ENCODE measurements at places on chromosomes 1 and 21.
A peak's percentile ranks its signal among the peaks of the same experiment; 100 is the strongest.

DNA sequence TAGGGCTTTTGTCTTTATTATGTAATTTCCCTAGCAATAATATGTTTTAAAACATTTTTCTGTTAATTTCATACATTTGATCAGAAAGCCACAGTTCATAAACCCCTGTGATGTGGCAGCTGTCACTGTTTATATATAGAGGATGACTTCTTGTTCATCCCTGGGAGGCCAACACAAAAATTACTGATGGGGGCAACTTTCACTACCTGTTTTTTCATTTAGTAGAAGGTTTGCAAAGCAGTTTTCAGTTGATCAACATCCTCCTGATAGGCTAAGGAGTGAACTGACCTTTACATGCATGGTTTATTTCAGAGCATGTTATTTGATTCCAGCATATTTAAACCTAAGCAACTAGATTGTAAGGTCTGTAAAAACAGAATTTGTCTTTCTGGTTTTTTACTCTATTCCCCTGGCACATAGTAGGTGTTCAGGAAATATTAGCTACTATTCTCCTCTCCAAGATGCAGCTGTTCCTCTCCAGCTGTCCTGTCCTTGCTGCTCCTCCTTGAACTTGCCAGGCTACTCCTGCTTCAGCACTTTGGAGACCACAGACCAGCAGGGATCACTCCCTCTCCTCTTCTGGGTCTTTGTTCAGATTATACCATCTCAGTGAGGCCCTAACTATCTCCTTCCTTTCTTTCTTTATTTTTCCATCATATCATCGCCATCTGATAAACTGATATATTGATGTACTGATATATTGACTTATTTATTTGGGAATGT, 54.7 kb downstream of the ROR1 start:
- no peak for DNase-seq

- peak; percentile 64 for DNase-seq
Observed at GRCh38 chr1:54310439-54311328, 95.5 kb downstream of the SSBP3 start.

- no peak for DNase-seq
Observed at GRCh38 chr1:115156826-115157468, 67.6 kb upstream of the TSPAN2 start.

GRCh38 chr1:223543560-223543959, 121.9 kb downstream of the CAPN8 start:
- DNase-seq: no peak

DNA sequence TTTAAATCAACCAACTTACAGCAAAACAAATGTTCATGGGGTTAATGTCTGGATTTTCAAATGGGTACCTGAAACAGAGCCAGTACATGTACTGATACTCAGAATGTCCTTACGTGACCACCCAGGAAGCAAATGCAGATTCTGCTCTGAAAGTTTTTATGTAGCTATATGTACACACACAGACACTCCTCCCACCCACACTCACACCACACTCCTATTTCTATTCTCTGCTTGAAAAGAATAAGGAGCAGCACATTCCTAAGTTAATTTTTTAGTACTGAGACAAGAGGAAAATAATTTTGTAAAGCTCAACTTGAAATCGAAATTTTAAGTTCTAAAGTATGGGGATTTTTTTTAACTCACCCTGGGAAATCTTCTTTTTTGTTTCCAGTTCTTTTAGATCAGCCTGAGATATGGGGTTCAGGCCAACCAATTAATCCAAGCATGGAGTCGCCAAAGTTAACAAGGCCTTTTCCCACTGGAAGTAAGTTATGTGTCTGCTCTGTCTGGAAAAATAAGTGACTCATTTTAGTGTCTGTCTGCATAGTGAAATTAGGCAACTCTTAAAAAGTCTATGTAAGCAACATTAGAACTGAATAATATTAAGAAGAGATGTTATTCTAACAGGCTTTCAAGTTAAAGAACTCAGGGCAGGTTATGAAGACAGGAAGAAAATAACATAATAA, 75.5 kb upstream of the DYNLT5 start:
- no peak for DNase-seq

- peak; percentile 61 for DNase-seq
Observed at GRCh38 chr1:177780096-177780700, 189.7 kb downstream of the SEC16B start.

- no peak for DNase-seq
Observed at GRCh38 chr1:224564454-224565084, 51.5 kb upstream of the CNIH3 start.

- no peak for DNase-seq
Observed at GRCh38 chr1:16153999-16154673, 1.7 kb downstream of the EPHA2 start.

DNA sequence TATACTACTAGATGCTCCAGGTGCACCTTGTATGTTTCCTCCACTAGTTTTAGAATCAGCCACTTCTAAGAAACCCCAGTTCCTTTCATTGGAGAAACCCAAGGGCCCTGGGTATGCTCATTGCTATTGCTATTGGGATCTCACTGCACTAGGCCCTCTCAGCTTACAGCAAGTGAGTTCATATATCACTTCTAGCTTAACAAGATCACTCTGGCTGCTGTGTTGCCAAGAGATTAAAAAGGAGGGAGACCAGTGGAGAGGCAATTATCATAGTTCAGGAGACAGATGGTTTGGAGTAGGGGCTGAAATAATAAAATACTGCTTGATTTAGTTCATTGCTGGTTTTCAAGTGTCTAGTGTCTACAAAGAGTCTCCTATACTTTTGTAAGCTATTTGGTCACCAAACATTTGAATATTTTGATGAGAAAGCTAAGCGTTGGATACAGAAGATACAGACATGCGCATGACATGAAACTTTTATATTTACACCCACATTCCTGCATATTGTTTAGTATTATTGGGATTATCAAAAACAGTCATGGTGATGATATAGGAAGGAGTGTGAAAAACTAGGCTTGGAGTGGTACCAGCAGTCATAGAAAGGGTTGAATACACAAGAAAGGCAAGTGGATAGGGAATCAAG, 671.9 kb downstream of the ADGRL2 start:
- DNase-seq: no peak

GRCh38 chr1:14421977-14422609, 176.4 kb upstream of the KAZN start:
- no peak for DNase-seq

DNA sequence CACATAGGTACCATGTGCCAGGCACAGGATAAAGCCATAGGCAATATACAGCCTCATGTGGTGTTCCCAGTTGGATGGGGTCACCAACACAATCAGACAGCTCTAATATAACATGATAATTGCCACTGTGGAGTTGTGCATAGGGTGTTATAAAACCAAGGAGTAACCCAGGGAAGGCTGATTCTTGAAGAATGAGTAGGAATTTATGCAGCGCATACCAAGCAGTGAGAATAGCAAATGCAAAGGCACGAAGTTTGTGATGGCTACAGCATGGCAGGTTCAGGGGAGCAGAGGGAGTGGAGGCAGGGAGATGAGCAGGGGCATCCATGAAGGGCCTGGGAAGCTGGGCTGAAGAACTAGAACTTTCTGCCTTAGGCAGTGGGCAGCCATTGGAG, 20.4 kb upstream of the SLC2A1 start:
- DNase-seq: no peak

- DNase-seq: no peak
Observed at GRCh38 chr1:96472471-96472870, 249.1 kb upstream of the PTBP2 start.

Data from midbrain (tissue), 1 donor.